NCI-H460 (cell line): ENCODE measurements at places on chromosomes 12 and 14. TPM values are rescaled to one million over a fixed set of nuclear protein-coding genes. Genes with fewer than 3 reads are reported as not detected.

Gene MGP
- not detected in 2 replicates for total RNA-seq

Gene TMCC3
- 0.09 TPM in 1 of 2 replicates, not detected in the other for total RNA-seq

Gene TAS2R9
- total RNA-seq, result not detected in 2 replicates

Gene TAOK3
- 19.7 and 23.6 TPM in 2 replicates for total RNA-seq

Gene GLS2
- not detected in 2 replicates for total RNA-seq

Gene BAZ2A
- total RNA-seq, result 30.4 and 32.4 TPM in 2 replicates

Gene WNT1
- not detected in 2 replicates for total RNA-seq

Gene YLPM1
- total RNA-seq, result 23.6 and 24.7 TPM in 2 replicates

Gene TMEM229B
- total RNA-seq, result 0.07 and 0.20 TPM in 2 replicates

Gene KITLG
- 10.5 TPM in 2 replicates for total RNA-seq

Gene HDAC7
- 16.5 and 17.2 TPM in 2 replicates for total RNA-seq

Gene MBIP
- total RNA-seq, result 11.8 and 15.0 TPM in 2 replicates

Gene TNFAIP2
- 383 and 397 TPM in 2 replicates for total RNA-seq

Gene MGST1
- 309 and 386 TPM in 2 replicates for total RNA-seq

Gene INTS13
- total RNA-seq, result 46.0 and 53.1 TPM in 2 replicates

Gene C12orf56
- total RNA-seq, result 0.40 TPM in 1 of 2 replicates, not detected in the other

Gene ENDOU
- total RNA-seq, result 0.17 and 0.37 TPM in 2 replicates

Gene GLIPR1L1
- not detected in 2 replicates for total RNA-seq
